Glutamatergic neuron (in vitro differentiated cells): ENCODE measurements at places on chromosomes 4 and X. TPM values are rescaled to one million over a fixed set of nuclear protein-coding genes. Genes with fewer than 3 reads are reported as not detected.

DNA sequence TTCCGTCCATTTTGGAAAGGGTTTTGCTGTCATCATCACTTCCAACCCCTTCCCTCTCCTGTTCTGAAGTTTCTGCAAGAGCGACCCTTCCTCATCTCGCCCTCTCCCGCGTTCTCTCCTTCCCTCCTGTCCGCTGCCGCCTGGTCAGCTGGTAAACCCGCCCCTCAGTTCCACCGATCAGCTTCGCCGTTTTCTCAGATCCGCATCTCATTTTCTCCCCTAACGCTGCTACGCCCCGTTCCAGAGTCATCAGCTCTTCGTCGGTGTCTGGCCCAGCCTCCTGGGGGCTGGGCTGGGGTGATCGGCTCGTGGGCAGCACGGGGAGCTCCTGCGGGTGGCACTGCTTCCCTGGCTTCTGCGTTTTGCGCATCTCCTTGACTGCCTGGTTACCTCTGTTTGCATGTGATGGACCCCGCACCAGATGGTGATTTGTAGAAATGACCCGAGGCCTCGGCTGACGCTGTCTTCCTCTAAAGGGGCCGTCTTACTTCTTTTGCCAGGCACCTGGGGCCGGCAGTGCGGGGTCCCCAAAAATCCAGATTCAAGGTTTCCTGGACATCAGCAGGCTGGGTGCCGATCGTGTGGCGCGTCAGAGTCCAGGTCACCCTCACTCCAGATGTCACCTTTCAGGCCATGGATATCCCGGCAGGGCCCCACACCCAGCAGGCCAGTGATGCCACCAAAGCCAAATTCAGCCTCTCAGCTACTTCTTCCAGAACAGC, 13.4 kb downstream of the CTBP1 start:
- DNase-seq: no peak

Gene COL25A1
- 1.1 TPM for total RNA-seq

DNA sequence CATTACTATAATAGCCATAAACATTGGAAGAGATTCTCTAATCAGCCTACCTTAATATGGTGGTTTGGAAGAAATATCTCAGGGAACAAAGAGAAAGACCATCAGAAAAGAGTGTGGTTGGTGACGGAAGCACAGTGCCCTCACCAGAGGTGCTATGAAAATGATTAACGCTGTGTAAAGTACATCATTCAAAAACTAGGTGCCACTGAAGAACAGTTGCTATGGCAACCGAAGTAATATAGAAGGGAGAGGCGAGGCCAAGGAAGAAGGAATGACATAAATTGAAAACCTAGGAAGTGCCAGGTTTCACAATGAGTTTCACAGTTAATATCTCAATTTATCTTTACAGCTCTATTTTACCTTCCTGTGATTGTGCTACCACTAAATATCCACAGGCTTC, 57.0 kb upstream of the ARSJ start:
- DNase-seq: no peak

DNA sequence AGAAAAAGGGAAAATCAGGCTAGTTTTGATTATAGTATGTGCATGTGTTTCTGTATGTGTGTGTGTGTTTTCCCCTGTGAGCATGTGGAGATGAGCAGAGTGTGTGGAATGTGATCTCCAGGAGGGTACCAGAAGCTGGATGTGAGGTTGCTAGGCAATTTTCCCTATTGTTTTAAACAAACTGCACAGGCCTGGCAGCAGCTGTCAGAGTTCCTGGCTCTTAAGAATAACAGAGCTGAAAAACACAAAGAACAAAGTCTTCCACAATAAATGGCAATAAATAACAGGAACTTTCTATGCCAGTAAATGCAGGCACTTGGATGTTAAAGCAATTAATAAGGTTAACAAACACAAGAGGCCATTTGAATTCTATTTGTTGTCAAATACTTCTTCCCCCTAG, 344.6 kb upstream of the CTSO start:
- peak; percentile 50 for DNase-seq

DNA sequence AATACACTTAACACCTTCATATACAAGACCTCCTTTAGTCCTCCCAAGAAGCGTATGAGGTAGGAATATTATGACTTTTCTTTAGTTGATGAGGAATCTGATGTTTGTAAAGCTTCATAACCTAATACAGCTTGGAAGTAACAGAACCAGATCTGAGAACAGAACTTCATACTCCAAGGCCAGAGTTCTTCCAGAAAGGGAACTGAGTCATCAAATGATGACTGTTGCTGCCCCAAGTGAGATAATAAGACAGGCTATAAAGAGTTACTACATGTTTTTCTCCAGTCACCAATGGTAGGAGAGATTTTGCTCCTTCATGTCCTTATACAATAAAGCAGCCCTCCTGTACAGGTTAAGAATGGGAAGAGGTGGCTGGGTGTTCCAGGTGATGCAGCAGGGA, 74.3 kb upstream of the ANXA3 start:
- no peak for DNase-seq

DNA sequence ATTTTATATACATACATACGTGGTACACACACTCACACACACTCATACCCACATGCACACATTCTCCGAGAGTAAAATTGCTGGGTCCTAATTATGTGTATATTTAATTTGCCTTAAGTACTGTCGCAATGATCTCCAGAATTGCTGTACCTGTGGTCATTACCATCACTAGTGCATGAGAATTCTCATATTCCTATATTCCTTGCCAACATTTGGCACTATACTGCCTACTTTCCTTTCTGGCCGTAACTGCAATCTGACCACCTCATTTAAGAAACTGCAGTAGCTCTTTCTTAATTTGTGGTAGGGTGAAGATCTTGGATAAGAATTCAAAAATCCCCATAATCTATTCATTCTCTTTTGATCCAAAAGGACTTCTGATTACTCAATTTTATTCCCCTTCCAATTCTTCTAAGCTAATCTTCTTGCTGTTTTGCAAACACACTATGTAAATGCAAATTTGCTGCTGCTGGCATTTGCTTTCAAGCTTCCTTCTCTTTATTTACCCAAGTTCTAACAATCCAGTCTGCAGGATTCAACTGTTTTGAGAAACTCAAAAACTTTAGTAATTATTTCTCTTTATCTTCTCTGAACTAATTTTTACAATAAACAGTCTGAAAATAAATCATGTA, 45.1 kb downstream of the ASIC5 start:
- DNase-seq: no peak

Gene CENPI
- total RNA-seq: 10.2 TPM

DNA sequence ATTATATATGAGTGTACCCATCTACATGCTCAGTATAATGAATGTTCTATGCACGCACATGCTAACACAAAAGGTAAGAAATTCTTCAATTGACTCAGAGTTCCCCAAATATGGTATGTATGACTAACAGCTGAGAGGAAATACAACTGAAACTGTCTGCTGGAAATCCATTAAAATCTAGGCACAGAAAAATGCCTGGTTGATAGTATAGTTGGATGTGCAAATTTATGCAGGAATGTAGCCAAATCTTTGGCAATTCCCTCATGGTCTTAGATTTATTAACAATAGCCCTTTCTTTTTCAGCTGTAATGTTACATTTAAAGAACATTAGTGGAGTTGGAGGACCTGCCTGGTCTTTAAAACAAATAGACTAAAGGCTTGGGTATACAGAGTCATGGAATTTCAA, 5.5 kb downstream of the CAMK2D start:
- no peak for DNase-seq

Gene NXF2
- 1.4 TPM for total RNA-seq

Gene FHL1
- 161 TPM for total RNA-seq

Gene FBXL5
- 62.2 TPM for total RNA-seq

DNA sequence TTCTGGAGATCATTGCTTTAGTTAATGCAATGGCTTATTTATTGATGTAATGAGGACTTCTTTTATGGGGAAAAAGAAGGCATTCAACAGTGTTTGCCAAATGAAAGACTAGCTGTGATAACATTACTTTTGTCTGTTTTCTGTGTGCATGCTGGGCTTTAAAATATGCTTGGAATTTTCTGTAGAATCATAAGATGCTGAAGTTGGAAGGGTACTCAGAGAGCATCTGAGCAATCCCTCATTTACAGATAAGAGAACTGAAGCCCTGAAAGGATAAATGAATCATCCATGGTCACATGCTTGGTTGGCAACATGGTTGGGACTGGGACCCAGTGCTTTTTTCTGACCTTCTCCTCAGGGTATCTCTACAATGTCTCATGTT, 31.4 kb upstream of the PITX2 start:
- no peak for DNase-seq

Gene PITX2
- 1.3 TPM for total RNA-seq

DNA sequence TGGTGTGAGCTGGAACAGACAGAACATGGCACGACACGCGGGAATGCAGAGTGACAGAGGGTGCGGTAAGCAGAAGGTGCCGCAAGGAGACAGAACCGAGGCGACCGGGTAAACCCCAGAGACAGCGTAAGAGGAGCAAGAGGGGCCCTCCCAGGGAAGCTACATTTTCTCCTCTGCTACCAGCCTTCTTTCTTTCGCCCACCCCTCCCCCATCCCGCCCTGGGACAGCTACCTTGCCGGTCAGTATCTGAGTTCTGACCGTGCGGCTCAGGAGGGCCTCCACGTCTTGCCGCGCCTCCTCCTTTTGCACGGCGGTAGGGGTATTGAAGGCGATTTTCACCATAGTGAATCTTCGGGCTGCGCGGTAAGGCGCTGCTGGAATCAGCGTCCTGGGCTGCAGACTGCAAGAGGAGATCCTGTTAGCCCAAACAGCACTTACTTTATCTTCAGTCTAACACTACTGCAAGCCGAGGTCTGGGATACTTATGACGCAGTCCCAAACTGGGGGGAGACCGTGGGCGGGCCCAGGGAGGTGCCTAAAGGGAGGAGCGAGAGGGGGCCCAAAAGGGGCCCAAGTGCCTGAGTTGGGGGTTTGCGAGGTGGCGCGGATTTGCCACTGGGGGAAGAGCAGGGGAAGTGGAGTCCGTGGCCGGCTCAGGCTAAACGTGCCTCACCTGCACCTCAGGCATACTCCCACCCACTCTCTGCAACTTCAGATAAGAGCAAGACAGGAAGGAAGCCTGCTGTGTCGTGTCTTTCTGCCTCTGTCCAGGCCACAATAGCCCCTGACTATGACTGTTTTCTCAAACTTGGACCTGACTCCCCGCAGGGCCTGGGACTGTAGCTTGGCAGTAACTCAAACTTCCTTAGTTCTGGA, at the start of gene ITM2A:
Gene ITM2A, minus strand, starts transcription at position 462 of the 877 bp plus-strand sequence. Its CDS starts 119 bp downstream, at position 343.
- DNase-seq: peak; percentile 51

DNA sequence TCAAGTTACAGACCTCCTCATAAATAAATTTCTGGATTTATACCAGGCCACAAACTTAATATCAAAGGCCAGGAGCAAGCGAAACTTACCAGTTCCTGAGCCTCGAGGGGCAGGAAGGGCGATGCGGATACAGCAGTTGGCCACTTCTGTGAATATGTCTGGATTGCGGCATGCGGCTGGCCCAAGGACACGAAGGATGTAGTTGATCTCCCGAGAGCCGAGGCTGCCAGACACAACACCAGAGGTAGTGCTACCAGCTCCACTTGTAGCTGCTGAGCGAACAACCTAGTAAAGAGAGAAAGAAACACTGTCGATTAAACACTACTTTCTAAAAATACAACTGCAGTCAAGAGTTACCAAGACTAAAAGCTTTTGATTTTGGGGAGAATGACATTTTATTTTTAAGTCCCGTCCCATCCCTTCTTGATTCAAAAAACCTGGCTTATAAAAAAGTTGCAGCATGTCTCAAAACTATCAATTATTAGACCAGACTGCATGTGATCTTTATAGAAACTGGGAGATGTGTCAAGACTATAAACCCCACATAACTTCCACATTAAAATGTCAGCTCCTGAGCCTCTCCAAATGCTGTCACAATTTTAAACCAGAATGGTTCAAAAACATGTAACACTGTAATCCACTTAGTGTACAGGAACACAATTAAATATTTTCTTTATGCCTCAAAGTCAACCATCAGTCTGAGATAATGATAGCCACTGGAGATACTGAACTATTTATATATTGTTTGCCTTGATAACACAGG, 105.6 kb downstream of the HUWE1 start:
- no peak for DNase-seq

DNA sequence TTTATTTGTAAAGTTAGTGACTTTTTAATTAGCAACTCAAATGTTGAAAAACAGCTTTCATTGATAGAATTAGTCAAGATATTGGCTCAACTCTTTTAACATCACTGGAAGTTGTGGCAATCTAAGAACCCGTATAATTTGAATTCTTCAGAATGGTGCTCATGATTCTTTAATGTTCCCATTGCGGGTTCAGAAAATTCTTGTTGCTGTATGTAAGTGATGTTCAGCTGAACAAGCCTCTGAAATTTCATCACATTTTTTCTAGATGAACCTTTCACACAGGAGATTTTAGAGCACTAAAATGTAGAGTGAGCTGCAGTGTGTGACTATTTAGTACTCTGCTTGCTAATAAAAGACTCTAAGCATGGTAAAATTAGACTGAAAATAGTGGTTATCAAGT, 1317.7 kb downstream of the FSTL5 start:
- DNase-seq: no peak

- DNase-seq: peak; percentile 29
These were observed at the start of gene NDST4 for GRCh38 chr4:115113506-115114106. TSS of gene NDST4 (minus strand) at chr4:115113620. CDS start at chr4:115077036, 36,584 bp downstream.

Gene TMEM35A
- total RNA-seq: 27.5 TPM

Gene VEGFD
- total RNA-seq: 0.20 TPM

Gene TMEM271
- 22.7 TPM for total RNA-seq

DNA sequence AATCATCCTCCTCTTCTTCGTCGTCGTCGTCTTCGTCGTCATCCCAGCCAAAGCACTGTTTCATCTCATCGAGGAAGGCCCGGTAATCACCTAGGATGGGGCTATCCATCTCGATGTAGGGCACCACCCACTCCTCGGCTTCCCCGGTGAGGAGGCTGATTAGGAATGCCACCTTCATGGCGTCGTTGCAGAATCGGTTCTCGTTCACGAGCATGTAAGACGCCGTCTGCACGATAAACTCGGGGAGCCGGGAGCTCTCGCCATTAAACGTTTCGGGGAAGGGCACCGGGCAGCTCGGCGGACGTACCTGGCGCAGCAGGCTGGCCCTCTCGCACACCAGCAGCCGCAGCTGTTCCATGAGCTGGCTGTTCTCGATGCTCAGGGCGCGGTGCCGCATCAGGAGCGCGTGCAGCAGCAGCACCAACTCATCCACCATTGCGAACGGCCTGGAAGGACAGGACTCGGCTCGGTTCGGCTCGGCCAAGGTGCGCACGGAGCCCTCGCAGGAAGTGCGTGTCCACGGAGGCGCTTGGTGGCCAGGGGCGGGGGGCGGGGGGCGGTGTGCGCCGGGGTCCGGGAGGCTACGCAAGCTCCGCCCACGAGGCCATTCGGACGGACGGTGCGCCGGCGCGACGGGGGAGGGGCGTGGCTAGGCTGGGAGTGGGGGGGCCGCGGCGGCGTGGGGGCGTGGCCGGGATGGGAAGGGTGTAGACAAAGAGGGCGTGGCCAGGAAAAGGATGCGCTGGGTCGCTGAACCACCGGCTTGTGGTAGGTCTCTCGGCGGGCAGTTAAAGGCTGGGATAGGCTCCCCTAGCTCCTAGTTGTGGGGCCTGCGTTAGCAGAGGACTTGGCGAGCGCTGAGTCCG, at the start of gene LDOC1:
Gene LDOC1, minus strand, starts transcription at position 544 of the 866 bp plus-strand sequence. Its CDS starts 108 bp downstream, at position 436.
- peak; percentile 91 for DNase-seq

Gene GUCY1B1
- 2.2 TPM for total RNA-seq

- no peak for DNase-seq
These were observed 2.8 kb downstream of the PJA1 start for GRCh38 chrX:69162361-69162865.

GRCh38 chr4:77308843-77309242, 151.8 kb downstream of the CCNG2 start:
- no peak for DNase-seq
